ENCODE measurements at places on chromosomes 7 and 10.

GRCh38 chr10:126889421-126889820 lies 15.8 kb upstream of the DOCK1 start:
- no peak for DNase-seq

- DNase-seq = no peak
Observed at GRCh38 chr10:105956550-105956949, 1208.0 kb downstream of the SORCS1 start.

DNA sequence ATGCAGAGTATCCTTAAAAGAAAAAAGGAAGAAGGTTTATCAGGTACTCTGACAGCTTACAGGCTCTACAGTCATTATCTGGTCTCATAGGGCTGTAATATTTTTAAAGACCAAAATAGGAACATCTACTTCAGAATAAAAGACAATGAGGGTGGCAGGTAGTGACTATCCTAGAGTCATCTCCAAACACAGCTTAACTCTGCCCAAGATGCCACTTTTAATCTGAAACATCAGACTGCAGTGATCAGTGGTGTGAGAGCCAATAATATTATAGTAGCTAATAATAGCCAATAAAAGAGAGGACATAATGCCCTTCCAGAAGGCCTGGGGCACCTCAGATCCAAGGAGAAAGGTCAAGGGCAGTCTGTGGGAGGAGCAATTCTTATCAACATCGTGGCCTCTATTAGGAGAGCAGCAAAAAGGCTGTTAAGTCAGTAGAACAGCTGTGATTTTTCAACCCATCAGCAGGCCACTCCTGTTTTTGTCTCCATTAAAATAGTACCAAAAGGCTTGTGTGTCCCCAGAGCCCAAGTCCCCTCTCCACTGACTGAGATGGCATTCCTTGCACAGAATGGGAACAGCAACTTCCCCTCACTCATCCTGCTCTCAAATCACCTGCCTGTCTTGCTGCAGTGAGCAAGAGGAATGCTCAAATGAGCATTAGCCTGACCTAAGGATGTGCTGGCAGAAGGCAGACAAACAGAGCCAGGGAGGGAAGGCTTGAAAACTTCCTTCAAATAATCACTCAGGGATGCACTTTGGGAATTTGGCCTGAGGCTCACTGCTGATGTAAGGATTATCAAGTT lies 20.7 kb upstream of the SPOCK2 start:
- no peak for DNase-seq

DNA sequence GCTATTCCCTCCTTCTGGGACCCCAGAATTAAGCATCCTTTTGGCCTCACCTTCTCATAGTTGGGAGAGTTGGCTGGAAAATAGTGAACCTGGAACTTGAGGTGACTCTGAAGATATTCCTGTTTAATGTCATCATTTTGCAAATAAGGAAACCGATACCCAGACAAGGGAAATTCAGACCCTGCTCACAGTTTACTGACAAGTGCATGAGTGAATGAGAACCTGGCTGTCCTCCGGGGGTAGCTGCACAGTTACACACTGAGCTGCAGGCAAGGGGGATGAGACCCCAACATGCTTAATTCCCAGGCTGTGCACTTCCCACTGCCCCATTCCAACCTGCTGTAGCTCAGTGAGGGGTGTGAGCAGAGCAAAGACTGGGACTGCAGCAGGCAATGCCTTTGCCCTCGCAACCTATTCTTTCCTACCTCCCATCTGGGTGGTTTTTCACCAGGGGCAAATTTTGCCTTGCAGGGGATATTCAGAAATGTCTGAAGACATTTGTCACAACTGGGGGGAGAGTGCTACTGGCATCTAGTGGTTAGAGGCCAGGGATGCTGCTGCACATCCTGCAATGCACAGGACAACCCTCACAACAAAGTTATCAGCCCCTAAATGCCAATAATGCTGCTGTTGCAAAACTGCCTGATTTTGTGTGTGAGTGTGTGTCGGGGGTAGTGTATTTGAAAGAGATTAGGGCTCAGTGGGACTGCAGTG lies 136.2 kb downstream of the SORCS3 start:
- DNase-seq = no peak

GRCh38 chr10:115103700-115104099 lies 10.5 kb downstream of the ATRNL1 start:
- no peak for DNase-seq

DNA sequence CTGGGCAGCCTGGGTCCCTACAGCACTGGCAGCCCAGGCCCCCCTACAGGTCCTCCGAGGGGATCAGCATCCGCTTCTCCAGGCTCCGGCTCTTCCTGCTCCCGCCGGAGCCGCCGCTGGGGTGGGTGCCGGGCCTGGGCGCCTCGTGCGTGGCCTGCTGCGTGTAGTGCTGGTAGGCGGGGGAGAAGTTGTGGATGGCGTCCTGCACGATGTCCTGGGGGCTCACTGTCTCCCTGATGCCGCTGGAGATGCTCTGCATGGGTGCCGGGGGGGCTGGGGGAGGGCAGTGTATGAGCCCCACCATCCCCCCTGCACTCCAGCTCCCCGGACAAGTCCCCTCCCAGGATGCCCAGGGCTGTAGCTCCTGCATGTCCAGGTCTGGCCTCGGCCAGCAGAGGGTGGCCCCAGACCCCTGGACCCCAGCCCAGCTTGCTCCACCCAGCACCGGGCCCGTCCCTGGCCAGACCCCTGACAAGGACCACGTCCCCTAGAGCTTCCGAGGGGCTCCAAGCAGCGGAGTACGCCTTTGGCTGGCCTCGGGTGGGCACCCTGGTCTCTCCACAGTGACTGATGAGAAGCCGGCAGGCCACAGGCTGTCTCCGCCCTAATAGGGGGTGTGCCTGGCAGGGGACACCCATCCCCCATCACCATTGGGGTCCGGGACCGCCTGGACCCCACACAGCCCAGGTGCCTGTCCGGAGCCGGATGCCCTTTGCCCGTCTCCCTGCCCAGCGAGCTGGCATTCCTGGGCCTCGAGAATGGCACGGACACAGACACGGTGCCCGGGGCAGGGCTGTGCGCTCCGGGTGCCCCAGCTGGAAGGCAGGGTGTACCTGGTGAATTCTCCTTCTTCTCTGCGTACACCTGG lies 8.9 kb downstream of the TMEM184A start:
- no peak for DNase-seq

- no peak for DNase-seq
Observed at GRCh38 chr10:124353896-124354295, 64.8 kb downstream of the OAT start.

GRCh38 chr10:124092250-124092859 lies 1.0 kb downstream of the CHST15 start:
- DNase-seq = no peak

DNA sequence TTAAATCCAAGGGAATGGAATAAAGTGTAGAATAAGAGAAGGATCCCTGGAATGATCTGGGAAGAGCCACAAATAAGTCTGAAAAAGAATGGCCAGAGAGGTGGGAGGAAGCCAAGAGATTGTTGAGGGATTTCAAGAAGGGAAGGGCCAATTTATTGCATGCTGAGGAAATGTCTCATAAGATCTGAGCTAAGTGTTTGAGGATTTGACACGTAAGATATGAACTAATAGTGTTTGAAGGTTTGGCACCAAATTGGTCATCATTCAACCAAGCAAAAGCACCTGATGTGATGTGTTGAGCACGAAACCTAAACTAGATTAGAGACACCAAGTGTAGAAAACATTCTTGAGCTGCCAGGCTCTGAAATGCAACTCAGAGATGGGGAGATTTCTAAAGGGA lies 97.9 kb downstream of the TSPAN12 start:
- DNase-seq = no peak

- no peak for DNase-seq
Observed at GRCh38 chr10:98636921-98637329, 190.2 kb upstream of the HPS1 start.

GRCh38 chr7:425794-426188 lies 93.9 kb downstream of the PDGFA start:
- no peak for DNase-seq

DNA sequence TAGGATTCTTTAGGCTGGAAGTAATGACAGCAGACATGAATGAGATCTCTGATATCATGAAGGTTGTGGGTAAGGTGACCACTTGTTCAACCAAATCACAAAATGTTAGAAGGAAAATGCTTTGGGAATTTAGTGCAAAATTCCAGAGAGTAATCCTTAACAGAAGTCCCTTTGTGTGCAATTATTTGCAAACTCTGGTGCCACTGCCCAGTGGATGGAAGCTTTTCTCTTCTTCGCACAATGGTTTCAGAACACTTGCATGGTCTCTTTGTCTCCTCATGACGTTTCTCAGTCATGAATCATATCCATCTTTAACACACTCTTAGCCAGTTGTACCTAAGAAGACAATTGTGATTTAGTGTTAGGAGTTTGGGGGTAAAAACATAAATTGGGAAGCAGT lies 570.4 kb upstream of the ANKRD30A start:
- DNase-seq = no peak

- no peak for DNase-seq
Observed at GRCh38 chr10:30151581-30152389, 92.4 kb upstream of the JCAD start.

DNA sequence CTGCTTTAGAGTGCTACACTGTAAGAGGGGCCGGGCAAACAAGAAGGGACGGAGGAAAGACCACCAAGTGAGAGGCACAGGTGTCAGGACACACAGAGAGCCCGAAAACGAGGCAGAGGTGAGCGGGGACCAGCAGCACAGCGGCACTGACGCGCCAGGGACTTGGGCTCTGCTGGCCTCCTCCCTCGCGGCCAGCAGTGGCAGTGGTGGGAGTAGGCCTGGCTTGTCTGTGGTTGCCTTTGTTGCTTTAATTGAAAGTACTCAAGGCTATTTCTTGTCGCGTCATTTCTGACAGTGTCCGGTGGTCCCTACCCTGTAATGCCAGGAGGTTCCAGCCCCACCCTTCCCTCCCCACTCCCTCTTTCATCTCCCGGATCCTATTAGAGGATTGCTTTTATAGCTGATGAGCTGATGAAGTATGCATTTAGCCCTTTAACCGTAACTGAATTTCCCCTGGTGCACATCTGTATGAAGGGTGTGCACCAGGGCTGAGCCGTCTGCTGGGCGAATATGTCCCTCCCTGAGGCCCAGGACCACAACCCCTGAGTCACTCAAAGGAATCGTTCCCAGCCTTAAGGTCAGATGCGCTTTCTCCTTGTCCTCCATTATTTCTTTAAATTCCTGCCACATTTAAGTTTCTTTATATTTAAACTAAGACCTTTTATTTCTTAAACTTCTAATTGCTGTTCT lies 39.5 kb upstream of the FAM20C start:
- no peak for DNase-seq

GRCh38 chr7:131284702-131285419 lies 42.8 kb upstream of the MKLN1 start:
- DNase-seq = peak; percentile 40

- no peak for DNase-seq
Observed at GRCh38 chr7:107027208-107027607, 17.3 kb upstream of the PRKAR2B start.

GRCh38 chr10:43926371-43926770 lies 277.7 kb upstream of the ZNF32 start:
- no peak for DNase-seq

DNA sequence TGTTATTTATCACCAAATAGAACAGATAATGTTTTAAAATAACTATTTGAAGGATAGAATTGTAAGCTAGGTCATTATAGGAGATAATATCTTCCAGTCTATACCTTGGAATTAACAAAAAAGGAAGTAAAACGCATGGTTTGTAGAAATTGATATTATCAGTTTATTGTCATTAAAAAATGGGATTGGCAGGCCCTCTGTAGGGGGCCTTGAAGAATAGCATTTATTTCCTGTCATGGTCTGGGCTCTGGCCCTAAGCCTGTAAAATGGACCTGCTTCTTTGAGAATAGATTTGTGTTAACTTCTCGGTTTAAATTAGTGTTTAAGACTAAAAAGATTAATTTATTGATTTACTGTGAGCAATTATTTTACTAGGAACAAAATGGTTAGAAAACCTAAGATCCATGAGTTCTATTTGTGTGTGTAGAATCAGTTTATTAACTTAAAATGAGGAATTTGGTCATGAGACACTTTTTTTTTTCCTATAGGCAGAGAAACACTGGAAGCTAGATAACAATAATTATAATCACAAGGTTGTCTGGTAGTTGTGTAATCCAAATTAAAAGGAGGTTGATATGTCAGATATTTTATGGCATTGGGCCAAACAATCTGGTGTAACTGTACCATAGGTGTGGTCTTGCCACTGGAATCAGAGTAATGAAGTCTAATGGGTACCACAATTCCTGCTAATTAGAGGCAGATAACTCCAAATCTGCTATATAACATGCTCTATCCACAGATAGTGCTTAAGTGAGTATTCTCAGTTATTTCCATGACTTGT lies 197.4 kb upstream of the FOXP2 start:
- no peak for DNase-seq

All from dorsolateral prefrontal cortex (tissue), 122 donors.